GM12864 (cell line): ENCODE measurements at places on chromosomes 2 and 18.

- no peak for DNase-seq
These were observed 1.0 kb downstream of the CHRNG start for GRCh38 chr2:232540441-232541041.

GRCh38 chr2:38146907-38147307, 71.0 kb upstream of the CYP1B1 start:
- peak; percentile 67 for DNase-seq

DNA sequence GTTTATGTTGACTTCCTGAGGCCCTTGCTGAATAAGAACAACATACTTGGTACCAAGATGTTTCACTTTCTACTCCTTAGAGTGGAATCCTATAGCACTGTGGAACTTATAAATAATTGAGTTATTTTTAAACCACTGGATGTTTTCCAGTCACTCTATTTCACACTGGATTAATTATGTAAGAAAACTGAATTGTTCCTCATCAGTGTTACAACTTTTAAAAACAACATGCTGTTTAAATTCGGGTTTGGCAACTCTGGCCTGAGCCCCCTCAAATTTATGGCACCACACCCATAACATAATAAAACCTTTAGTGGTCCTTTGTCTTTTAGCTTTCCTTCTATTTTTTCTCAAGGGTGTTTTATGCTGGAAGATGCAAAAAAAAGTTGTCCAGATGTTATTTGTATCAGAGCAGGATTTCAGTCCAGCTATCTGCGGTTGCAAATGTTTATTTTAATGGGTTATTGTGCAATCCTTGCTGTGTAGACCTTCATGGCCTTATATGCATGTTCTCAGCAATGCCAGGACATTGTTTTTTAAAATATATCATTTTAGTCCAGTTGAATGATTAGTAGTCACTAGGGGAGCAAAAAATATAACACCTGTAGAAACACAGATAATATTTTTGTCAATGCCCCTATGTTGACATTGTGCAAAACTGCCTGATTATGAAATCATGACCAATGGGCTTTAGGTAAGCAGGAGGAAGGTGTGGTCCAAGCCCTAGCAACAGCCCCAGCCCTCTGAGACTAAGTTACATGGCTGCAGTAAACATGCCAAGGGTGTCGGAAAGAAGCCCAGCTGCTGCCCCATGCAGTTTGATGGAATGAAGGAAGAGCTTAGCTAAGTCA, 638.0 kb upstream of the ZEB2 start:
- no peak for DNase-seq

GRCh38 chr2:85692039-85692645, 2.0 kb upstream of the GNLY start:
- DNase-seq: no peak

GRCh38 chr2:177622521-177622920, 229.9 kb downstream of the AGPS start:
- DNase-seq: no peak
